ENCODE measurements at places on chromosomes 4 and X.

DNA sequence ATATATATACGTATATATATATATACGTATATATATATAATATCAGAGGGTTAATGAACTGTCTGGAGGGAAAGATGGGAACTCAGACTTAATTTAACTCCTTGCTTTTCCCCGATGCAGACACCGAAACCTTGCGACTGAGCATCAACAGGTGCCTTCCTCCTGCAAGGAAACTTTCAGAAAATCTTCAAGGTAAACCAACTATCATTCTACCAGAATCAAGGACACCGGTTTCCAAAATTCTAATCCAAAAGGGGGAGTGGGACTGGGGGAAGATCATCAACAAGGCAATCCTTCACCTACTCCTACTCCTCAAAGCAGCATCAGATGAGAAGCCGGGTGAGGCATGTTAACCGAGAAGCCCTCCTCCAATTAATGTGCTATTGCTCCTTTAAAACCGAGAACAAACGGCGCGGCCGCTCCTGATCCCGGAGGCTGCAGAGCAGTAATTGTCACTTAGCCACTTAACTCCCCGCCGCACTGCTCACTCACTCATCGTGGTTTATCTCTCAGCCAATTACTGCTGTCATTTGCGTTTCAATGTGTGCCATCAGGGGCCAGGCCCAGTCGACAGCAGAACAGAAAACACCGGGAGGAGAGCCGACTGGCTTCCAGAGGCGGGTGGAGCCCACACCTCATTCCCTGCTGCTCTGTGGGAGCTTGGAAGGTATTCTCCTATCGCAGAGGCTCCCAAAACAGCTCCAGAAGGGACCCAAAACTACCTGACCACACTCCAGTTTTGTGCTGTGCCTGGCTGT lies 61.7 kb downstream of the MAML3 start:
- no peak for DNase-seq

GRCh38 chr4:61200187-61200915 lies at the start of gene ADGRL3:
TSS of gene ADGRL3 (plus strand) at chr4:61200326.
- DNase-seq, result no peak

DNA sequence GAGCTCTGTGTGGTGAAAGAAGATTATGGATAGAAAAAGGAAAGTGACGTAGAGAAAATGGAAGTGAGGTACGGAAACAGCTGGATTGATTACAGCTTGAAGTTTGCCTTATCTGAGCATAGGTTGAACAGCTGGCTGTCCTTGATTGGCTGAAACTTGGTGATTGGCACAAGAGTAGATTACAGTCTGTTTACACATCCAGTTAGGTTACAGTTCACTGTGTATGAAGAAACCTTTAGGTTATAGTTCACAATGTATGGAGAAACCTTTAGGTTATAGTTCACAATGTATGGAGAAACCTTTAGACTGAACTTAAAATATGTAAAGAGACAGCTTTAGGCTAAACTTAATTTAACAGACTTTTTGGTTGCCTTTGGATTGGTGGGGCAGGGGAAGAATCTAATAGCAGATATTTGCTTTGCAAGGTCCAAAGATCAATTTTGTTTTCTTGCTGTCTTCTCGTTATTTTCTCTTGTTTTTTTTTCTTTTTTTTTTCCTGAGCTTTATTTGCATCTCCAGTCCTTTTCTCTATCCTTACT lies 15.6 kb upstream of the ART3 start:
- DNase-seq, result no peak

- no peak for DNase-seq
Measured at GRCh38 chr4:99411041-99411440, 24.1 kb downstream of the ADH7 start.

GRCh38 chr4:147122685-147123084 lies 177.0 kb upstream of the TTC29 start:
- DNase-seq, result no peak
